ENCODE measurements at places on chromosomes 7 and 10. TPM values are rescaled to one million over a fixed set of nuclear protein-coding genes. Genes with fewer than 3 reads are reported as not detected.

GRCh38 chr10:131972474-131973071, 9.2 kb downstream of the BNIP3 start:
- H3K4me1 ChIP-seq: peaks cover 54% of the 10 kb centered on the region
- H3K4me3 ChIP-seq: no peak overlapping the region
- peak; percentile 61 for DNase-seq
- H3K27ac ChIP-seq: peak overlapping the region; percentile 26

Gene LGI1
- total RNA-seq: not detected

GRCh38 chr7:158374586-158374985, 213.0 kb downstream of the PTPRN2 start:
- no peak overlapping the region for H3K4me3 ChIP-seq
- H3K27ac ChIP-seq: no peak overlapping the region
- no peak for DNase-seq
- H3K27me3 ChIP-seq: no peaks in the 10 kb centered on the region

DNA sequence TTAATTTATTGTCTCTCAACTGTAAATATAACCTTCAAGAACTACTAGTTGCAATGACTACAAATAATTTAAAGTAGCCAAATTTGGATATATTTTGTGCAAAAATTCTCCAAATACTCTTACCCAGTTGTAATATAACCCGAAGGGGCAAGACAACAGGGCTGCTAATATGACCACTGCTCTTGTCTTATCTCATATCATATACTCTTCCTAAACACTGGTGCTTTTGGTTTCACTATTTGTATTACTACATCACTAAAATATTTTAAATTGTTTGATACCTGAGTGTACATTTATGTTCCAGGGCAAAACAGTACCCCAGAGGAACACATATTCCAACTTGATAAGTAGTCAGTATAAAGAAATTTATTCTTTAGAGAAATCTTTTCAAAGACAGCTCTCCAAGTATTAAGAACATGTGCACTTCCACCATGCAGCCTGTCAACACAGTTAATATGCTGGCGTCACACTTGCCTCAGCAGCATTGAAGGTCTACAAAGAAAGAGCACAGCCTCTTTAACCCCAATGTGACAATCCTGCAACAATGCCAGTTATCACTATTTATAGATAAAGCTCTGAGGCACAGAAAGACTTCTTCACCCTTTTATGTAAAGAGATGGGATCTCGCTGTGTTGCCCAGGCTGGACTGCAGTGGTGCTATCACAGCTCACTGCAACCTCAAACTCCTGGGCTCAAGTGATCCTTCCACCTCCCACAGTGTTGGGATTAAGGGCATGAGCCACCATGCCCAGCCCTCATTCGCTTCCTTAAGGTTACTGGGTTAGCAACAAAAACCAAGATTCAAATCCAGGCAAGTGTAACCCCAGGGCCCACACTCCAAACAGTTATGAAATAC, 37.8 kb downstream of the RHEB start:
- peaks cover 16% of the 10 kb centered on the region for H3K4me1 ChIP-seq
- no peaks in the 10 kb centered on the region for H3K27me3 ChIP-seq
- H3K4me3 ChIP-seq: no peak overlapping the region
- H3K36me3 ChIP-seq: no peaks in the 10 kb centered on the region
- no peak for DNase-seq
- H3K27ac ChIP-seq: no peak overlapping the region

Gene SUN3
- total RNA-seq: not detected

All from body of pancreas (tissue), 4 donors.